ENCODE measurements at places on chromosomes 5 and 9. TPM values are rescaled to one million over a fixed set of nuclear protein-coding genes. Genes with fewer than 3 reads are reported as not detected.

GRCh38 chr5:81251922-81252321, 18.8 kb downstream of the CKMT2 start:
- ATAC-seq = no peak

The SLC28A3 gene
- 1.5 TPM for total RNA-seq

DNA sequence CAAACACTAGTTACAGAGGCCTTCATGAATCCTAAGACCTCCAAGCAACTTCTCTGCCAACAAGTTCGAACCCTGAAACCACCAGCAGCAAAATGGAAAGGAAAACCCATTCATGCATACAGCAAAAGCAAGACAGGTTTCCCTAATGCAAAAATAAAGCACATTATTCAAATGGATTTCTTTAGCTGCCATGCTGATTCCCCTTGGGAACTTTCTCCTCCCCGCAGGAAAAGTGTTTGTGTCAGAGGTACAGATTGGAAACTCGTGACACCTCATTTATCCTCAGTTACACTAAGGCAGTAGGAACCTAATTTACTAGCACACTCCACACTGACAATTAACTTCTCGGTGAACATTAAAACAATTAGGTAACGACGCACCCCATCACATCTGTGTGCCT, 63.4 kb downstream of the TLE1 start:
- ATAC-seq = no peak

The NTRK2 gene
- total RNA-seq = 9.9 TPM

GRCh38 chr9:16575142-16575985, 295.1 kb downstream of the BNC2 start:
- ATAC-seq = no peak

- no peak for ATAC-seq
Measured at GRCh38 chr5:9212605-9213004, 333.3 kb downstream of the SEMA5A start.

DNA sequence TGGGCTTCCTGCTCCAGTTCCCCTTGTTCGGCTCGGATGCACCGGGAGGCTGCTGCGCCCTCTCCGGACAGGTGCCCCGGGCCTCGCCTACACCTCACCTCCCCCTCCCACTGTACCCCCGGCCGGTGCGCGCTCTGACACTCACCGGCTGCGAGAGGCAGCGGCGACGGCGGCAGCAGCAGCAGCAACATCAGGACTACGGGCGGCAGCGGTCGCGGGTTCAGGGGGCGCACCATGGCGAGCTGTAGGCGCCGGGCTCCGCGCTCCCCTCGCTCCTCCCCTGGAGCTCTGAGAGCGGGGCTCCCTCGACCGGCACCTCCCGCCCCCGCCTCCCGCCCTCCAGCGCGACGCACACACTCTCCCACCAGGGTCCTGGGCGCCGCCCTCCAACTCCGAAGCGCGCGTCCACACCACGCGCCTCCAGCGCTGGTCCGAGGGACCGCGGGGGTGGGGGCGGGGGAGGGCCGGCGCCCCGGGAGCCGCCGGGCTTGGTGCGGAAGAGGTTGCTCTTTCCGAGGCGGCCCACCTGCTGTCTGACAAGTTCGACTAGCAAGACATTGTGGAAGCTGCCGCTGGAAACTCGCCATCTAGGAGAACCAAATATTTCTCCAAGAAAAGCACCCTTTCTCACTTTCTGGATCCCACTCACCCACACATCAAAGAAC, at the start of gene GFRA3:
Gene GFRA3, minus strand, starts transcription at position 433 of the 665 bp plus-strand sequence. Its CDS starts 197 bp downstream, at position 236.
- peak; percentile 26 for ATAC-seq

DNA sequence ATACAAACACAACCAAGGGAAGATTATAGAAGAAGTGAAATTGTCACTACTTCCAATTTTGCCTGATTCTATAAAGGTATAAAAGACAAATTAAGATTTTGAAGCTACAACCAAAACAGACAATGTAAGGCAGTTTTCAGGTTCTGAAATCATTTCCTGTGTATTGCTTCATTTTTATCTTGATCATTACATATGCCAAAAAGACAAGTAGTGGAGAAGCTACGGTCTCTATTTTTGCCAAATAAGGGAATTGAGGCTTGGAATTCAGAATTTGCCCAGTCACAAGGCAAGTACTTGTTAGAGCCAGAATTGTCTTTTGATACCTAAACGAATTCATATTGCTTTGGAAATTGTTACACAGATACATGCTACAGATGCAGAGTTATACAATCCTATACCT, 20.6 kb downstream of the EDIL3 start:
- no peak for ATAC-seq

DNA sequence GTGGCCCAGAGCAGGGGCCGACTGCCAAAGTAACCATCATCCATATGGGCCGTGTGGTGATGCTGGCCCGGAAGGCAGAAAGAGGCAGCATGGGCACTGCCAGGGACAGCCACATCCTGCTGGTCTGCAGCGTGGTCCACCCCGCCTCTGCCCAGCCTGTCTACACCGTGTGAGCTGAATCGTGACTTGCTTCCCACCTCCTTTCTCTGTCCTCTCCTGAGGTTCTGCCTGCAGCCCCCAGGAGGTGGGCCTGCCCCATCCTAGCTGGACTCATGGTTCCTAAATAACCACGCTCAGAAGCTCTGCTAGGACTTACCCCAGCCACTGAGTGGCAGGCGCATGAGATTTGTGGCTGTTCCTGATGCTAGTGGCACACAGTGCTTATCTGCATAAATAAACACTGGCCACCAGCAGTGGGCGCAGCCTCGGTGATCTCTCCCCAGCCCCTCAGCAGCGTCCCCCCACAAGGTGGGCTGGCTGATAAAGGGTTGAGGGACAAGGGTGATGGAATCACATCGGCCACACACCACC, 22.6 kb upstream of the SUSD3 start:
- ATAC-seq = no peak

The NSG2 gene
- total RNA-seq = not detected

- ATAC-seq = no peak
Measured at GRCh38 chr9:82021198-82021597, 32.6 kb downstream of the SPATA31D1 start.

- ATAC-seq = no peak
Measured at GRCh38 chr5:102886586-102886985, 131.5 kb downstream of the PAM start.

The ADAMTS16 gene
- not detected for total RNA-seq

GRCh38 chr5:145941448-145942130, 5.2 kb downstream of the SH3RF2 start:
- ATAC-seq = peak; percentile 67

DNA sequence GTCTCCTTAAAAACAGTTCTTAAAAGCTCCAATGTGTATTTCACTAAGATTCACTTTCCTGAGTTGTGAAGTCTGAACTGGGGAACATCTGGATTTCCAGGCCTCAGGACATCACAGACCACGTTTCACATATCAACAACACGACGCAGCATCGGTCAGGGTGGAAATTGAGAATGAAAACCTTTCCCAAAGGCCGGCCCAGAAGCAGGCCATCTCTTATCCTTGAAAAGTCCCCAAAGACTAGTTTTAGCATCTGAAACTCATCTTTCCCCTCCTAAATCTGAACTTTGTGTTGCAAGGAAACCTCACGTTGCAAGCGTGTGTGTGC, 96.4 kb upstream of the COL5A1 start:
- no peak for ATAC-seq

- ATAC-seq = peak; percentile 12
Measured at GRCh38 chr5:176447591-176447977, 601 bp upstream of the FAF2 start.

The FAM169A gene
- 12.0 TPM for total RNA-seq

DNA sequence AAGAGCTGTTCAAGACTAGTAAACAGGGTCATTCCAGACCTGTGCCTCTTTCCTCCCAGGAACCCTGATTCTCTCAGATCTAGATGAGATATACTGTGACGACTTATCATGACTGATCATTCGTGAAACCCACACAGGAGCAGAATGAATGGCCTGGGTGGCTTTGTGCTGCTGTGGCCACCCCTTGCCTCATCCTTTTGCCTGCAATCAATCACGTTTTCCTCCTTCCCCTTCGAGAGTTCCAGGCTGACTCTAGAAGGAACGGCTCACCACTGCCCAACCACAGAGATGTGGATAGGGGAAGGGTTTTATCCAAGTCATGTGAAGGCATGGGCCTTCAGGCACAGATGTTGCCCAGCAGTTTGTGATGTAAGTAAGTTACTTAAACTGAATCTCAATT, 5.8 kb downstream of the ANXA6 start:
- peak; percentile 75 for ATAC-seq

DNA sequence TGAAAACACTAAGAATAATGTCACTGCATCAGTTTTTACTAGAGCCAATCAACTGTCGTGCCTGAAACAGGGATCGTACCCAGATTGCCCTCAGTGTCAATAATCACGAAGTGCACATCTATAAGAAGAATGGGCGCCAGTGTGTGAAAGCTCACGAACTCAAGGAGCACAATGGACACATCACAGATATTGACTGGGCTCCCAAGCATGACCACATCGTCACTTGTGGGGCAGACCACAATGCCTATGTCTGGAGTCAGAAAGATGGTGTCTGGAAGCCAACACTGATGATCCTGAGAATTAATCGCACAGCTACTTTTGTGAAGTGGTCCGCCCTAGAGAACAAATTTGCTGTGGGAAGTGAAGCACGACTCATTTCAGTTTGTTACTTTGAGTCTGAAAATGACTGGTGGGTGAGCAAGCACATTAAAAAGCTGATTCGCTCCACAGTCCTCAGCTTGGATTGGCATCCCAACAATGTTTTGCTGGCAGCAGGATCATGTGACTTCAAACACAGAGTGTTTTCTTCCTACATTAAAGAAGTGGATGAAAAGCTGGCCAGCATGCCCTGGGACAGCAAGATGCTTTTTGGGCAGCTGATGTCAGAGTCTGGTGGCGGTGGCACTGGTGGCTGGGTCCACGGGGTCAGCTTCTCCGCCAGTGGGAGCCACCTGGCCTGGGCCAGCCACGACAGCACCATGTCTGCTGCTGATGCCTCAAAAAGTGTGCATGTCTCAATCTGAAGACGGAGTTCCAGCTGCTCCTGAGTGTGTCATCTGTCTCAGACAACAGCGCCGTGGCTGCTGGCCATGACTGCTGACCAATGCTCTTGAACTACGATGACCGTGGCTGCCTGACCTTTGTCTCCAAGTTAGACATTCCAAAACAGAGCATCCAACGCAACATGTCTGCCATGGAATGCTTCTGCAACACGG, 32.2 kb downstream of the NSA2 start:
- no peak for ATAC-seq

Data from activated T-helper 17 cell treated with anti-CD3 and anti-CD28 coated beads, Interleukin-2, amount 50 U/mL, for 72 hours (primary cell).